ENCODE measurements at places on chromosomes 6 and 20.

DNA sequence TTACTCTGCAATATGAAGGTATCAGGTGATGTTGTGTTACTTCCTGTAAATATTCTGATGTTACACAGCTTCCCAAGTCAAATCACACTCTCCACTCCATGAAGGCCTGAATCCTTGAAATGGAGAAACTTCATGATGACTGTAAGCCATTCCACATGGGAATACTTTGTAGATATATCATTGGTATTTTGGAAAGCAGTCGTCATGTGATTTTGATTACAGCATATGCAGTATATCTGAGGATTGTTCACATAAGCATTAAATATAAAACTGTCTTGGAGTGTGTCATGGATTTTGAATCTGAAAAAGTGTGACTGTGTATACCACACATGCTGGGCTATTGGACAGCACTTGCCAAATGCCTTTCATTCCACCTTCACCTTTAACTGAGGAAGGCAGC is 118.3 kb upstream of the EXOC2 start:
- DNase-seq, result no peak

GRCh38 chr20:25686081-25687067 is 10.3 kb downstream of the ZNF337 start:
- no peak for DNase-seq

DNA sequence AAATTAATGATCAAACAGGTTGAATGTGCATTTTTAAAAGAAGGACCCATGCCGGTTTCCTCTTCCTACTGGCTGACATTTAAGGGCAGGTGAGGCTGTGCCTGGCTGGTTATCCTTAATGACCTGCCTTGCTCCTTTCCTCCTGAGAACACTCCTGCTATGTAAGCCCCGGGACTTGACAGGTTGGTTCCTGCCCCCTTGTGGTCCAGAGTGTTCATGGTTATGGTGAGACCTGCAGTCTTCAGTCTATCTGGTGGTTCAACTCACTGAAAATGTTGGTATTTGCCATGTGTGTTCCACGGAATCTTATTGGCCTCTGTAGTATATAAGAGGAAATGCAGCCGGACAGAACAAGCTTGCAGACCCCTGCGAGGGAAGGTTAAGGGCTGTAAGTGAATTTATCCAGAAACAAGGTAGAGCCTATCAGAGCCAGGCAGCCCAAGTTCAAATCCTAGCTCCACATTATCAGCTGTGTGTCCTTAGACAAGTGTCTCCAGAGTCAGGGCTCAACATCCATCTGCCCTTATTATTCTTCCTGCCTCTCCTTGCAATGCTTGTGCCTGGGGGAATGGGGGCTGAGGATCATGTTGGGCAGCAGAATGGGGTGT is 5.2 kb upstream of the BPIFA3 start:
- peak; percentile 32 for DNase-seq

GRCh38 chr6:79985128-79985527 is 19.3 kb upstream of the TTK start:
- DNase-seq, result no peak

DNA sequence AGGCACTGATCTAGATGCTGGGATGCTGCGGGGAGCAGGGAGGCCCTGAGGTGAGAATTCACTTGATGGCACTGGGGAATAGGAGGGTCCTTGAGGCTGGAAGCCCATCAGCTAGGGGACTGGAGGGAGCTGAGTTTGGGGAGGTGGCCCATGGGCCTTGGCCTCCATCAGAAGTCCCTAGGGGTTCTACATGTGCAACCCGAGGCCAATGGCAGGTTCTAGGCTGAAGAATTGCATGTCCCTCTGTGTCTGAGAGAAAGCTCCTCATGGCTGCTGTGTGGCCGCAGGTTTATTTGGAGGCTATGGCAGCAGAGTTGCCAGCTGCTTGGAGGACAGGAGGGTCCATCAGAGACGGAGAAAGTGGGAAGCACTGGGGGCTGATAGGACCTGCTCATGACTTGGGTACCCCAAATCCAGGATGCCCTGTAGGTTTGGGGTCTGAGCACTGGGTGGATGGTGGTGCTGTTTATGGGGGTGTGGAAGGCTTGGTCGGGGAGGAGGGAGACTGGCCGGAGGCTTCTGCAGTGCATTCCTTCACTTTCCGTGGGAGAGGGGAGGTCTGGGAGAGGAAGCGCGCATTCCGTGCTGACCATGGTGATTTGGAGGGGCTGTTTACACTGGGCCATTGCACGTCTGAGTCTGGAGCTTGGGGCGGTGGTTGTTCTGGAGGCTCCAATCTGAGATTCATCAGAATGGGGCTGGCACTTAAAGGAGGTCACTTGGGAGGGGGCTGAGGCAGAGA is 24.8 kb upstream of the PHACTR3 start:
- no peak for DNase-seq

DNA sequence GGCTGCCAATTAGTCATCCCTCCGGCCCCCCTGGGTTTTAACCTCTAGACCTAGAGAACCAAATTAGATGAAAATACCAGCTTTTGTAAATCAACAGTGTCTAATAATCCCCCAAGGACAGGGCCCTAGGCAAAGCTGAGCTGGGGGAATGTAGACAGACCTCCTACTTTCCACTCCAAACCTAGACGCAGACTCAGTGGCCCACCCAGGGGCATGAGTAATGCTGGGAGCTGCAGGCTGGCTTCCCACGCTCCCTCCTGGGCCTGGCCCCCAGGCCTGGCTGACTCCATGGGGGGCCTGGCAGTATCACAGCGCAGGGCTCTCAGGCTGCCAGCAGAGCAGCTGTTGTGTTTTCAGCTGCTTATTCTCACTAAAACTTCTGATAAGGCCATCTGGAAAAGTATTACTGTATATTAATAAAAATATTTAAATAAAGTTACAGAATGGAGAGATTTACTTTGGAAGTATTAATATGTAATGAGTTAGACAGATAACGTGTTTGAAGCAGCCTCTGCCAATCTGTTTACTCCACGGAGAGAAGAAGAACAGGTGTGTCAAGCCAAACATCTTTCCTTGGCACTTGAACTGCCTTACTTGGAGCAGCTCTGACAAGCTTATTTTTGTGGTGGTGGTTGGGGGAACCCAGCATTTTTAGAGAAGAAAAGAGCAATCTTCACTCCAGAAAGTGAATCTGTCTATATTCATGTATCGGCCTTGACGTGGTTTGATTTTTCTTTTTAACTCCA is 144.0 kb upstream of the AGPAT4 start:
- no peak for DNase-seq

- DNase-seq, result no peak
These were observed 99.5 kb downstream of the KCNQ5 start for GRCh38 chr6:72721346-72721745.

GRCh38 chr6:51600514-51600913 is 486.9 kb downstream of the PKHD1 start:
- no peak for DNase-seq

- no peak for DNase-seq
These were observed 77.4 kb downstream of the TTLL2 start for GRCh38 chr6:167402195-167402686.

GRCh38 chr6:86780923-86781322 is 156.4 kb upstream of the HTR1E start:
- no peak for DNase-seq

DNA sequence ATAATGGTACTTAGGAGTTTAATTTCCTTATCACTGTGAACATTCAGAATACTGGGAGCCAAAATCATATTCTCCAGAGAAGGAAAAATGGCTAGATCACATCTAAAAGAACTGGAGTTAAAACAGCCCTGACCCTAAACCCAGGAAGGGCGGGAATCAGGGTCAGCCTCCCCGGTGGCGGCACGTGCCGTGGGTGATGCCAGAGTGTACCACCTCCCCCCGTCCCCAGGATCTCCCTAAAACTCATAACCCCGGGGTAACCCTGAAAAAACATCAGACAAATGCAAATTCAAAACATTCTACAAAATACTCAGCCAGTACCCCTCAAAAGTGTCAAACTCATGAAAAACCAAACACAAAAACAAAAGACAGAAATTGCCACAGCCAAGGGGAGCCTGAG is 148.3 kb downstream of the DLL1 start:
- DNase-seq, result no peak

GRCh38 chr6:139184047-139184446 is 49.2 kb downstream of the HECA start:
- DNase-seq, result no peak

GRCh38 chr6:106629859-106630163 is 433 bp downstream of the QRSL1 start:
- no peak for DNase-seq

- DNase-seq, result no peak
These were observed 242.6 kb downstream of the SMOC2 start for GRCh38 chr6:168683621-168684020.

DNA sequence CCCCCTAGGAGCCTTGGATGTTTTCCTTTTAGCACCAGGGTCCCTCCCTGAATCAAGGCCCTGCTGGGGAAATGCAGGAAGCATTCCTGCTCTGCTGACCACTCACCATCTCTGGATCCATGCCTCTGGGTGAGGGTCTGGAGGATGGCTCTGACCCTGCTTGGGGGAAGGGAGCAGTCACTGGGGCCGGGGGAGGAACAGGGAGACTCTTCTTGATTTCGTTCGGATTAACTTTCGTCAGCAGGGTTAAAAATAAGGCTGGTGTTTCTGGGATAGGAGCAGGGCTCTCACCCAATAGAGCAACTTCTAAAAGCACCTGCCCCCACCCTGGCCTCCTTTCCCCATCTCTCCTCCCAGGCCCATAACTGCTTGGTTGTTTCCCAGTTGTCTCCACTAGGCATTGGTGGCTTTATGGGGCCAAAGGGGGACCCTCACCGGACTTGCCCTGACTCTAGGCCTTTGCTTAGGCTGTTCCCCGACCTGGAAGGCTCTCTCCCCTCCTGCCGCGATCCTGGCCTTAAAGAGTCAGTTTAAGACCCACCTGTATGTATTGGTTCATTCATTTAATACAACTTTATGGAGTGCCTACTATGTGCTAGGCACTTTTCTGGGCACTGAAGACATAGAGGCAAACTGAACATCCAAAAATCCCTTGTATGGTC is 63.0 kb downstream of the JPH2 start:
- no peak for DNase-seq

GRCh38 chr20:49567421-49568277 is at the start of gene PTGIS:
PTGIS (minus strand) TSS chr20:49568137; CDS start chr20:49568116, 21 bp downstream.
- DNase-seq, result no peak

GRCh38 chr20:15248618-15249395 is 911.4 kb upstream of the FLRT3 start:
- no peak for DNase-seq

GRCh38 chr20:62662422-62662821 is 20.1 kb downstream of the SLCO4A1 start:
- DNase-seq, result no peak

GRCh38 chr6:52305411-52305810 is 20.9 kb upstream of the MCM3 start:
- DNase-seq, result no peak

DNA sequence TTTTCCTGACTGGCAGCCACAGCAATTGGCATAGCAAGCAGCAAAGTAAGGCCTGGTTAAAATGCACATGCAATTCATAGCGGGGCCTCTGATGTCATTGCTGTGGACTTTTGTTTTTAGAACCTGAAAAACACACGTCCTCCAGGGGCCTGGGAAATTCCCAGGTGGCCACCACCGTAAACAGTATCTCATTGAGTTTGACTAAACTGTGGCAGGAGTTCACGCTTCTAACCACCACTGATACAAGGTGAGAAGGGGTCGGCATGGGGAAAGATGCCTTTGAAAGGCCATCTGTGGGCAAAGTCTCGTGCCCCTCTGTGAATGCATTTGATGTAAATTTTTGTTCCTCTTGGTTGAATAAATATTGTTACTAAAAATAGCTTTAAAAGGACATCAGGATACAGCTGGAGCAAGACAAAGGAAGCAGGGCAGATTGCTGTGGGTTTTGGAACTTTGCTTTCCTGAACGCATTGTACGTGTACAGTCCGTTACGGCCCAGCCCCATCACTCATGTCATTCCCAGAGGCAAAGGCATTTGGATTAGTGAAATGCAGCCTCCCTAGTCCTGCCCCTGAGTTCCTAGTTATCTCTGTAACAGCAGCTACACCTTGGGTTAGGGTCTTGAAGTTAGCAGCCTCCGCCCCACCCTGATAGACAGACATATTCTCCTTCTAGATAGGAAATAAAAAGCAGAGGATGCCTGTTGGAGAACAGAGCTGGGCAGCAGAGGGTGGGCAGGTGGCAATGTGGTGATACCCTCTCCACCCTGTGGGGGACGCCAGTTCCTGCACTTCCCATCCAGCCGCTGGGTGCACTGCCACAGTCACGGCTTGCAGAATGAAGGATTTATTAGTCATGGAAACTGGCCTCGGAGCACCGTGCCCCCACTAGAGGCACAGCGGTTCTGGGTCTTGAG is 80.3 kb downstream of the ZDHHC14 start:
- DNase-seq, result peak; percentile 19

DNA sequence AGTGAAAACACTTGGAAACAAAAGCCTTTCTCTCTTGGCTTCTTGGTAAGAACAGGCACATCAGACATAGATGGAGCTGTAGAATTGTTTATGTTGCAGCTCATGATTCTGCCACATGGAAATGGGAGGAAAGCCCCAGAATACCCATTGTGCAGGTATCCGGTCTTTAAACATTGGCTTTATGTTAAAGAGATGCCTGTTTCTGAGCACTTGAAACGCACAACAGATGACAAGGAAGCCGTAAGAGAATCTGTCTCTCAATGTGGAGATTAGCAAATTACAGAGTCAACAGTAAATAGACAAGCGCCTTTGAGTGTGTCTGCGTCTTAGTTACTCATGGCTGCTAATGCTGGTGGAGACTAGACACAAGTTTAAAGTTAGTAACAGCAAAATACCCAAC is 10.5 kb downstream of the TNFAIP3 start:
- no peak for DNase-seq

DNA sequence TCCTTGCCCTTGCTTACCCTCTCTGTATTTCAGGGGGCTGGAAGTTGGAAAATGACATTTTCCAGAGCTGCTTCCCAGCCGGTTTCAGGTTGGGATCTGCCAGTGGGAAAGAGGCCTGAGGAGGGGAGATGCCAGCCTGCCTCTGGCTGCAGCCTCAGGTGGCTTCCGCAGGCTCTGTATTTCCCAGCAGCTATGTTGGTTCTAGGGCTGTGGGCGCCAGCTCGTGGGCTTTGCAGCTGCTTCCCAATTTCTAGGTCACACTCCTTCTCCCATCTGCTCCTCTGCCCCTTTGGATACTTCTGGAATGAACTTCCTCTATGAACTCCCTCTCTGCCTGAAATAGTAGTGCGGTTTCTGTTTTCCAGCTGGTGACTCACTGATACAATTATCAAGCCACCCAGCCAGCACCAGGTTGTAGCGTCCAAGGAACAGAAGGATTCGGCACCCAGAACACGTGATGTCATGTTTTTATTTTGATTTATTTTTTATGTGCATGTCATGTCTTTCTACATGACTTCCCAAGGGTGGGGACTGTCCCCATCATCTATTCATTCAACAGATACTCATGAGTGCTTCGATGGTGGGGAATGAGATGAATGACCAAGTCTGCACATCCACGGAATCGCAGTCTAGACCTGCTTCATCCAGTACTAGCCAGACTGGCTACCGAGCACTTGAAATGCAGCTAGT is 38.0 kb downstream of the TGM2 start:
- DNase-seq, result no peak

DNA sequence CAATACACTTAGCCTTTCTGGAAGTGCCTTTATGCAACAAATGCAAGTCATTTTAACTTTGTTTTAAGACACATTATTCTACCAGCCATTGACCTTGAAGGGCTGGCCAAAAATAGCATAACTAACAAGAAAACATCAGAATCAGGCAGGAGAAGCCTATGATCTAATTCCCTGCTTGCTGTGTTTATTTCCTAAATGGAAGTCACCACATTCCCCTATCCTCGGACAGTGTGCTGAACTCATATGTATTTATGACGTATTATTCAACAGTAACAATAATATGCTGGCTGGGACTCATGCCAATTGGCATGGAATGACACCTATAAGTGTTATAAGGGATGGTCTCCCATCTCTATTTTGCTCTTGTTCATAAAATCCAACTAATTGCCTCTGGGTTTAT is 140.7 kb downstream of the MAP3K7 start:
- no peak for DNase-seq

GRCh38 chr6:84882768-84883766 is 118.7 kb upstream of the TBX18 start:
- DNase-seq, result no peak

All from GM19239 (cell line).